ENCODE measurements at places on chromosomes 16 and 17. TPM values are rescaled to one million over a fixed set of nuclear protein-coding genes. Genes with fewer than 3 reads are reported as not detected.

Gene MYH2
- polyA plus RNA-seq: 0.34 TPM

DNA sequence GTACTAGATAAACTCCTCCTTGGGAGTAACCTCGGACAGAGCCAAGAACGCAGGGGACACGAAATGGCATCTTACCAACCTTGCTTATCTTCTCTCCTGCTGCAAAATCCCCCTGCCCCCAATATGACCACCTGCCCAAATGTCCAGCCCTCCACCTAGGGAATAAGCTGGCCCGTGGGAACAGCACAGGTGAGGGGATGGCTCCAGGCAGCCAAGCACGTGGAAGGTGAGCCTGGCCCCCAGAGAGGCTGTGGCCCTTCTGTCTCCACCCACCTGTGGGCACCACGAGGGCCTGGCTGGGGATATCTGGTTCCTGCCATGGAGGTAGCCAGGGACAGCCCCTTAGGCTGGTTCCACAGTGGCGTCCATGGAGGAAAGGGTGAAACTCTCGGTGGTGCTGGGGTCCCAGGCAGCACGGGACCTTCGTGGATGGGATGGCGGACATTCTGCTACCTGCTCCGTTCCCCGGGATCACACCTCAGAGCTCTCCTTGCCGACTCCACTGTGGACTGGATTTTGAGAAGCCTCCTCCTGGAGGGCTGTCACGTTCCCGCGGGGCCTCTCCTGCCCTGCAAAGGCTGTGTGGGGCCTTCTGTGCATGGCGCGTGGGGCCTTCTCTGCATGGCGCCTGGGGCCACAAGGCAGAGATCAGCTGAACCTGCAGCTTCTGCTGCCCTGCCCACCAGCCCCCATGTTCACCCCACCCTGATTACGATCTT lies 388.5 kb upstream of the TNRC6C start:
- no peak for DNase-seq

GRCh38 chr17:15348021-15348420 lies 6.6 kb upstream of the TEKT3 start:
- peak; percentile 26 for DNase-seq

GRCh38 chr16:2425008-2425518 lies 4.2 kb upstream of the CCNF start:
- no peak for DNase-seq

- no peak for DNase-seq
These were observed 24.0 kb upstream of the CIBAR2 start for GRCh38 chr16:85136213-85136701.

Gene CHST5
- not detected for polyA plus RNA-seq

- DNase-seq: no peak
These were observed 76.9 kb downstream of the WSB1 start for GRCh38 chr17:27370776-27371175.

Gene HDAC5
- polyA plus RNA-seq: 102 TPM

Measured in BJ (cell line).